ENCODE measurements at places on chromosomes 16 and 17. TPM values are rescaled to one million over a fixed set of nuclear protein-coding genes. Genes with fewer than 3 reads are reported as not detected.

KRTAP3-1 gene
- not detected for total RNA-seq

SPATA32 gene
- 0.53 TPM for total RNA-seq

AXIN2 gene
- total RNA-seq, result 7.7 TPM

GRCh38 chr17:69050999-69051775 lies 9.5 kb downstream of the ABCA9 start:
- peaks cover 3% of the 10 kb centered on the region for H3K27me3 ChIP-seq
- no peak for DNase-seq
- no peak overlapping the region for H3K4me3 ChIP-seq
- H3K4me1 ChIP-seq, result peaks cover 4% of the 10 kb centered on the region
- H3K27ac ChIP-seq, result no peak overlapping the region

LCAT gene
- total RNA-seq, result 17.6 TPM

- H3K27ac ChIP-seq, result no peak overlapping the region
- H3K27me3 ChIP-seq, result no peaks in the 10 kb centered on the region
- DNase-seq, result no peak
- H3K4me1 ChIP-seq, result peaks cover 5% of the 10 kb centered on the region
- peaks cover 59% of the 10 kb centered on the region for H3K36me3 ChIP-seq
Observed at GRCh38 chr17:437545-437944, 84.9 kb upstream of the RPH3AL start.

DNA sequence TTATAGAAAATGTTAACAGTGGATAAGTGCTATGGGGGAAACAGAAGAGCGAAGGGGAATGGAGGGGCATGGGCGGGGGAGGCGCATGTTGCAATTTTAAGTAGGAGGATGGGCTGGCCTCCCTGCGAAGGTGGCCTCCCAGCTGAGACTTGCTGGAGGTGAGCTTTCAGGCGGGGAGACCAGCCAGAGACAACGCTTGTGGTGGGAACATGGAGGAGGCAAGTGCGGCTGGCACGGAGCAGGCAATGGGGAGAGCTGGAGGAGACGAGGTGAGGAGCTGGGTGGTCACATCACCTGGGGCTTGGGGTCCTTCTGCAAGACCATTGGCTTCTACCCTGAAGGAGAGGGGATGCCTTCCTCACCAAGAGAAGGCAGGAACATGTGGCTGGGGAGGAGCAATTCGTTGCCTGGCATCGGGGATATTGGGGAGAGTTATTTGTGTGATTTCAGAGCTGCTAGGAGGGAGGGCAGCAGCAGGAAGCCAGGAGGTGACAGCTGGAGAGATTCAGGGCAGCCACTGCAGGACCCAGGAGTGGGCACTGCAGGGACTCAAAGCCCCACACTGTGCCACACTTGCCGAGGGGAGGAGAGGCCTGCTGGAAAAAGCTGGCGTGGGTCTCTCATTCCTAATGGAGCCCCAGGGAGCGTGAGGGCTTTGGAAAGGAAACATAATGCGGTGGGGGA lies 34.4 kb downstream of the PMFBP1 start:
- no peak for DNase-seq
- no peaks in the 10 kb centered on the region for H3K36me3 ChIP-seq
- H3K4me1 ChIP-seq, result no peaks in the 10 kb centered on the region
- no peaks in the 10 kb centered on the region for H3K27me3 ChIP-seq
- no peak overlapping the region for H3K27ac ChIP-seq

DNA sequence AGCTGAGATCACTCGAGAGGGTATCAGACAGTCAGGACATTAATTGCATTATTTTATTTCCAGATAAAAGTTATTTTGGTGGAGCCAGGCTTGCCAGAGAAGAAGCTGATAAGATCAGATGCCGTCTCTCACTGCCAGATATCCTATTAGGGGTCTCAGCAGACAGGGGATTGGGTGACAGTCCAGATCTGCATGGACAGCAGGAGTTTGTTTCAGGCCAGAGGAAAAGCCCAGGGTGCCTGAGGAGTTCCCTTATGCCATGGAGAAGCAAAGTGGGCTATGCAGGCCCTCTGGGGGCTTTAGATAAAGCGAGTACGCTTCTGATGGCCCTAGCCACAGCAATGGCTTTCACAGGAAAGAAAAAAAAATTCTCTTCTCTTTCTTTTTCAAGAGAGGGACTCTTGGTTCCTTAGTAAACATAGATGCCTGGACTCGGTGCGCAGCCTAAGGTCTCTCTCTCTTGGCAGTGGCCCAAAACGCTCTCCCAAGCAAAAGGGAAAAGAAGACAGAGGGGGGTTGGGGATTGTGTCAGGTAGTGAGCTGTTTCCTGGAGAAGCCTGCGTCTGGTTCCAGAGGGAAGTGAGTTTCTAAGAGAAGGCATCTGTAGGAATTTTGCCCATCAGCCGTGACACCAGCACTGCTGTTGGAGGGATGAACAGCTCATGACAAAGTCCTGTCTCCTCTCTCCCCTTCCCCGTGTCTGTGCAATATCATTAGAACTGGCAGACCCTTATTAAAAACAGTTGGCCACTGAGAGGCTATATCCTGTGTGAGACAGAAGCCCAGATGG lies 166.3 kb upstream of the FOXF1 start:
- H3K4me1 ChIP-seq, result no peaks in the 10 kb centered on the region
- no peak overlapping the region for H3K4me3 ChIP-seq
- no peaks in the 10 kb centered on the region for H3K36me3 ChIP-seq
- DNase-seq, result no peak
- peaks cover 31% of the 10 kb centered on the region for H3K27me3 ChIP-seq
- H3K27ac ChIP-seq, result no peak overlapping the region

SRRM2 gene
- total RNA-seq, result 740 TPM

SALL1 gene
- not detected for total RNA-seq

DNA sequence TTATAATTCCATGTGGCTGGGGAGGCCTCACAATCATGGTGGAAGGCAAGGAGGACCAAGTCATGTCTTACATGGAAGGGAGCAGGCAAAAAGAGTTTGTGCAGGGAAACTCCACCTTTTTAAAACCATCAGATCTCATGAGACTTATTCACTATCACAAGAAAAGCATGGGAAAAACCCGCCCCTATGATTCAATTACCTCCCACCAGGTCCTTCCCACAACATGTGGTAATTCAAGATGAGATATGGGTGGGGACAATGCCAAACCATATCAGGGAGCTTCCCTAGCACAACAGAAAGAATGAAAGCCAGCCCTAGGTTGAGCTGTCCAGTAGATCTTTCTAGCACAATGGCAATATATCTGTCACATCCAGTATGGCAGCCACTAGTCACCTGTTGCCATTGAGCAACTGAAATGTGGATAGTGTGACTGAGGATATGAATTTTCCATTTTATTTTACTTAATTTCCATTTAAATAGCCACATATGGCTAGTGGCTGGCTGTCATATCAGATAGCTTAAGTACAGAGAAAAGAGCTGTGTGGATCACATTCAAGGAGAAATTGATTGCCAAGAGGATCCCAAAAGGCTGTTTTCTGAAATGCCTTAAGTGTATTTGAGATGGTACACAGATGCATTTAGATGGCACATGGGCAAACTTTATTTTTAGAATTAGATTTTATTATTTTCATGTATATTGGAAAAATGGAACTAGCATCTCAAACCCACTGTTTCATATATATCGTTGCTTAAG lies 273.0 kb downstream of the GRIN2A start:
- H3K4me1 ChIP-seq, result no peaks in the 10 kb centered on the region
- no peak overlapping the region for H3K4me3 ChIP-seq
- no peak for DNase-seq
- no peaks in the 10 kb centered on the region for H3K27me3 ChIP-seq
- no peak overlapping the region for H3K27ac ChIP-seq

GRCh38 chr16:17011712-17012111 lies 459.0 kb downstream of the XYLT1 start:
- H3K4me3 ChIP-seq, result no peak overlapping the region
- peaks cover 5% of the 10 kb centered on the region for H3K36me3 ChIP-seq
- no peak overlapping the region for H3K27ac ChIP-seq
- peaks cover 11% of the 10 kb centered on the region for H3K4me1 ChIP-seq
- no peak for DNase-seq

EDC4 gene
- total RNA-seq, result 119 TPM

TMEM219 gene
- 67.8 TPM for total RNA-seq

Measured in activated naive CD8-positive, alpha-beta T cell treated with anti-CD3 and anti-CD28 coated beads, Interleukin-2, amount 10 ng/mL, durations not matched to agents 7 days and 5 days (primary cell).